NCI-H146 (cell line): ENCODE measurements at places on chromosomes 5 and 9.

- DNase-seq: no peak
These were observed 47.3 kb downstream of the MTRR start for GRCh38 chr5:7916171-7916804.

DNA sequence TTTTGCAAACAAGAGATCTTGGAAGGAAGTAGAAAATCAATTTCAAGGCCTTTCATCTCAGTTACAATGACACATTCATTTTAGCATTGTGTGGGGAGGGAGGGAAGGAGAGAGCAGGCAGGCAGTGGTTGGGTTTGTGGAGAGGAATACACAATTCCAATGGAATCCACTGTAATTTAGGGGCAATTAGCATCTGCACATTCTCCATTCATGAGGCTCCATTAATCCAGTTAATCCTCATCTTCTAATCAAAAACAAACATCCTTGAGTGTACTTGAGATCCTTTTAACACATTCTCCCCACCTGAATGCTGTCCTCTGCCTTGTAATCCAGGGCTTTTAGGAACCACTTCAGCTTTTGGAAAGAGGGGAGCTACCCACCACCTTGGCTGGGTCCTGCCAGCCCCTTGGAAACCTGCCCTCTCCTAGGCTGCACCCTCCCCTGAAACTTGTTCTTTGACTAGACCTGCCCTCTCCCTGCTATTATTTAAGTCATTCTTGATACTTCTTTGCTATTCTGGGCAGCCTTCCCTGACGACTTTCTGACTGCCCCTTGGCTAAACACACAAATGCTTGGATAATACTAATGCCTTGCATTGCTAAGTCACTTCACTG, 271.2 kb downstream of the SLIT3 start:
- DNase-seq: no peak

DNA sequence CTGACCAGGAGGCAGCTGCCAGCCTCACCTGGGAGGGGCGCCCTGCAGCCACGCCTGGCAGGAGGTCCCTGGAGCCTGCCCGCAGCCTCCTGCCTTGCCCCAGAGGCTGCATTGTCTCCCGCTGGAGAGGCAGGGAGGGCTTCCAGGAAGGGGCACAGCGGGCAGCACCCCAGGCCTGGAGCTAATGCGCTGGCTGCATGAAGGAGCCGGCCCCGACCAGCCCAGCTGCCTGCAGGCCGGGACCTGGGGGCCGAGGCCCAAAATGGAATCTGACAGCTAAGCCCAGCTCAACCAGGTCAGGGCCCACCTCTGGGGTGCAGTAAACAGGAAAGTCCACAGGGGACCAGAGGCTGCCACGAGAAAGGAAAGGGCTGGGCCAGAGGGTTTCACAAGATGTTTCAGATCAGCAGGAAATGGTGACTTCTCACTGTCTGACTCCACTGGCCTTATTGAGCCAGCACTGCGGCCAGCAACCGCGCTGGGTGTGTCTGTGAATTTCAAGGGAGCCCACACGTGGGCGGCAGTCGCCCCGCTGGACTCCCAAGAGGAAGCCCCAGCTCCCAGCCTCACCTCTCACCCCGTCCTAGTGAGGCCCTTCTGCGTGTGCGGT, 18.6 kb upstream of the NOTCH1 start:
- no peak for DNase-seq

GRCh38 chr5:10377081-10377480, 23.6 kb downstream of the MARCHF6 start:
- no peak for DNase-seq

- DNase-seq: no peak
These were observed 95.0 kb downstream of the CFAP90 start for GRCh38 chr5:7755958-7756357.

- DNase-seq: no peak
These were observed 35.3 kb upstream of the SMARCA2 start for GRCh38 chr9:1979741-1980367.

DNA sequence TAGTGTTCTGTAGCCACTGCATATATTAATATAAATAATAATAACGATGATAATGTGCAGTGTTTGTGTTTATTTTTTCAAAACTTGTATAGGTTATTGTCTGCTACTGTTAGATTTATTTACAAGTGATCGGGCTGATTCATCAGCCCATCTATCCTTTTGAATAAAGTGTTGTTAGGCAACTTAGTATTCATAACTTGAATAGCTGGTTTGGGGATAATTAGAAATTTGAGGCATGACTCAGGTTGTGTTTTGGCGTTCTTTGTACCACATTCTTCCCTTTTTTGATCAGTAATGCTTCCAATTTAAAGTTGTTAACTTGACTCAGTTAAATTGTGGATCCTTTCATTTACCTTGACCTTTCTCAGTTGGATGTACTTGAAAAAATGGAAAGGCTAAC, 69.7 kb downstream of the FOCAD start:
- no peak for DNase-seq

DNA sequence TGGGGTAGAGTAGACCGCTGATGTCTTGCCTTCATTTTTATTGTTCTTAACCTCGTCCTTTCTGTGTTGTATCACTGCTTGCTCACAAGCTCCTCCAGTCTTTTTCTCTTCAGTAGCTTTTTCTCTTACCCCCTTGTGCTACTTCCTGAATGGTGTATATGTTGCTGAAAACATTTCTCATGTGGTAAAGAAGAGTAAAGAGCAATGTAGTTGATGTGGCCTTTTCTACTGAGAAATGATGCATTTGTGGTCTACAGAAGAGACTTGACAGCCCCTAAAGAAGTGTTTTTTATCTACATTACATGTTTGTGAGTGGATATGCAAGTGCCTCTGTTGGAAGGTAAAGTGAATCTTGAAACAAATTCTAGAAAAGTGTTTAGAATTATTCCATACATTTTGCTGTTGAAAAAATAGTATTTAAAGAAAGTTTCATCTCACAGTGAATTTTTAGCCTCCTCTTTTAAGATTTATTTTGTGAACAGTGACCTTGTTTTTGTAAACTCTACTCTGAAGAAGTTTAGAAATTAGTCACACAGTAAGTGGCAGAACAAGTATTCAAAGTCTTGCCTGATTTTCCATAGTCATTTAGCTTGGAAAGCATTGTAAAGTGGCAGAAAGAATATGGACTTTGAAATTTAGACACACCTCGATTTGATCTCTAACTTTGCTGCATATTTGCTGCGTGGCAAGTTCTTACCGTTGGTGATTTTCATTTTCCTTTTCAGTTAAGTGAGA, 17.4 kb downstream of the CDC42SE2 start:
- DNase-seq: no peak

- no peak for DNase-seq
These were observed 33.5 kb downstream of the ELOVL7 start for GRCh38 chr5:60810438-60811085.

DNA sequence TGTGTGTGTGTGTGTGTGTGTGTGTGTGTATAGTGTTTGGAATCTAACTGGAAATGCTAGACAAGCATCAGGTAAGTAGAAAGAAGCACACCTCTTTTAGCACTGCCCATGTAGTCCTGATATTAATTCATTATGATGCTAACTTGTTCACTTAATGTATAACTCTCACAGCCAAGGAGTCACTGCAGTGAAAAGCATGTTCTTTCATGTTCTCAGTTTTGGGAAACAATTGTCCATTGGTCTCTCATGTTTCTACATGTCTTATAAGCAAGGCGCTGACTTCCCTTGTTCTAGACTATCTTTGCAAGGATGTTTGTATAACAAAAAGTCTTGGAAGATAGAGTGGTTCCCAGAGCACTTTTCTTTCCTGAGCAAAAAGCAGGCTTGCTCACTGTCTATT, 148.8 kb upstream of the TNPO1 start:
- DNase-seq: no peak

- DNase-seq: no peak
These were observed 107.6 kb downstream of the APBA1 start for GRCh38 chr9:69564557-69564956.

- no peak for DNase-seq
These were observed 24.4 kb upstream of the CLK4 start for GRCh38 chr5:178651046-178651810.

DNA sequence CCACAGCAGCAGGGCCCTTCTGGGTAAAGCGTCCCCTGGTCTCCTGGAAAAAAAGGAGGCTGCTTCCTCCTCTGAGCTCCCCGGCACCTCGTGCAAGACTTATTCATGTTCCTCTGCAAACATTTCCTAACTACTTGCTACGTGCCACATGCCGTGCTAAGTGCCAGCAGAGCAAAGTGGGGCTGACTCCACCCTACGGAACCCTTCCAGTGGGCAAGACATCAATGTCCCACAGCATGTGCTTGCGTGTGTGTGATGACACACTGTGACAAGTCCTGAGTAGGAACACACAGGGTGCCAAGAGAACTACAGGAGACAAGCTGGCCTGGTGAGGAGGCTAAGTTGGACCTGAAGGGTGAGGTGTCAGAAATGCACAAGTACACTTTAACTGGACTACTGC, 57.4 kb downstream of the SEMA4D start:
- DNase-seq: no peak

- no peak for DNase-seq
These were observed 18.5 kb downstream of the ATOX1 start for GRCh38 chr5:151739939-151740335.

DNA sequence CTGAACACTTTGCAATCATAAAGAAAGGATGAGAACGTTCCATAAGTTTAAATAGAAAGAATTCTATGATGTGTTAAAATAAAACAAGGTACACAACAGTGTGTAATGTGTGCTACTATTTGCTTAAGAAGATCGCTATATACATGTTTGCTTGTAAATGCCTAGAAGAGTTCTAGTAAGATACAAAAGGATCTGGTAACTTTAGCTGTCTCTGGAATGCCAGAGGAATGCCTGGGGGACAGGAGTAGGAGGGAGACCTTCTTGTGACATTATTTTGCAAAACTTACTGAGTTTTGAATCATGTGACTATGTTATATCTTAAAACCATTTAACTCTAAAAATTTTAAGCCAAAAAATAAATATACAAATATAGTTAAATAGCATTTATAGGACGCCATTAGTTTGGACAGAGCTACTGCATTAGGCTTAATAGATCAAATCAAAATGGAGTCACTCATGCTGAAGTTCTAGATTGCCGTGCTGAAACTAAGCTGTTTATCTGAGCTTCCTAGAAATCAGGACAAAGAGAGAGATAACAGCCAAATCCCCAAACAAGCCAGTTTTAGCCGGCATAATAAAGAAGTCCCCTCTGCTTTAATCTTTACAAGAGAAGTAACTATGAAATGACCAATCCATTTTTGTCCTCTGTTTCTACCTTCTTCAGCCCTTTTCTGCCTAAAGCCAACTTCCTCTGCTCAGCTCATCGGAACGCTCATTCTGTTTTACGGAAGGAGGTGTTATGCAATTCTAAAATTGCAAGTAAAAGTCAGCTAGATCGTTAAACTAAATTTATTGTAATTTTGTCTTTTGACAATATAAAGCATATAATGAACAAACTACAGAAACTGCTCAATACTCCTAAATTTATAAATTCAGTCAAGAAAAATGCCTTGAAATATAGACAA, 44.8 kb downstream of the LIX1 start:
- no peak for DNase-seq

- DNase-seq: no peak
These were observed 476.8 kb downstream of the LRRC70 start for GRCh38 chr5:63055421-63055820.

DNA sequence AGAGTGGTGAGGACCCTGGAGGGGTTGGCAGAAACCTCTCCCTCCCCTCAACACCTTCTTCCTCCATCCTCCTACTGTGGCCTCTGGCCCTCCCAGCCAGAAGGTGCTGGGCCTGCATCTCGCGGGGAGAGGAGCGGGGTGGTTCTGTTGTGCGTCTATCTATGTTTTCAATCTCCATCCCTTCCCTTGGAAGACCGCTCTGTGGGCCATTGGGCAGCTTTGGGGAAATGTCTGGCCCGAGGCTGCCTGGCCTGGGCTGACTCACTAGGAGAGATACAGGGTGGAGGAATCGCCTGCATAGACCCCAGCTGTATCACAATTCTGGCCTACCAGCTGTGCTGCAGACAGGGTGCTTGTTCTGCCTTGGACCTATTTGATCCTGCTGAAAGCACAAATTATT, 48.4 kb upstream of the DAB2IP start:
- DNase-seq: no peak

DNA sequence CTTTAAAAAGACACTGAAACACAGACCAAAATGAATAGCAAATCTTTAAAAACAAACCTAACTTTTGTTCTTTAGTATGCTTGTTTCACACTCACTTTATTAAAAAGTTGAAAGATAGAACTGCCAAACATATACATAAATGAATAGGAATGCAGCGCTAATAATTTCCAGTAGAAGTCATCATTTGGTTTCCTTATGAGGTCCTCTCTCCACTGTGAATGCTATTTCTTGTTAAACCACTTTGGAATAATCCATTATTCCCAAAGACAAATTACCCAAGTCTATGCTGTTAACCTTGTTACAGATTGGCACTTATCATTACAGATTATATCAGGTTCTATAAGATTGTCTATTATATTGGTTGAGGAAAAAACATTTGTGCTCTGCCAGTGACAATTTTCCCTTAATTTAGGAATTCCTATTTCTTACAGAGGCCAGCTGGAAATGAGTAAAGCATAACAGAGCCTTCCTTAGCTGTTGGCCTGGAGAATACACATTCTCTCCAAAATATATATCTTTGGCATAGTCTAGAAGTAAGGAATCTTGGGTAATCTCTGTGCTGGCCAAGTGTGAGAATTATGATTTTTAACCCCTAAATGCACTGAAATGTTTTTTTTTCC, 29.3 kb upstream of the MINAR2 start:
- no peak for DNase-seq

DNA sequence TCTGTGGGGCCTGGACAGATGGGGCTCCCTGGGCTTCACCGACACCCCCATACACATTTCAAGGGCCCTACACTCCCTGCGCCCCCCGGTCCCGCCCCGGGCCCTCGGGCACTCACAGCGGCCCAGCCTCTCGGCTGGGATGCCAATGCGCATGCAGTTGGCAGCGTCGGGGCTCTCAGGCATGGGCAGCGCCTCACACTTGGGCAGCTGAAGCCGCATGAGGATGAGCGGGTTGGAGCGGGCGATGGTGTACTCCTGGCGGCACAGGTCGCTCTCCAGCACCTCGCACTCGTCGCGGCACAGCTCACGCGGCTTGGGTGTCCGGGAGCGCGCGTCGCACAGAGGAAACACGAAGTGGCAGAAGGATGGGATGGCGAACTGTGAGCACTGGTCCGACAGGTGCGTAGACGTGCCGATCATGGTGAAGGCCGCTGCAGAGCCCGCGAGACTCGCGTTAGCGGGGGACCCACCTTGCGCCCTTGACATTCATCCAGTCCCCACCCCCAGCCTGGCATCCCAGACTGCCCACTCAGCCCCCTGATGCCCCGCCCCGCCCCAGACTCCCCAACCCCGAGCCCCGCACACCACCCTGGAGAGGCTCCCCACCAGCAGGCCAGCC, 216.9 kb downstream of the ROR2 start:
- DNase-seq: no peak

DNA sequence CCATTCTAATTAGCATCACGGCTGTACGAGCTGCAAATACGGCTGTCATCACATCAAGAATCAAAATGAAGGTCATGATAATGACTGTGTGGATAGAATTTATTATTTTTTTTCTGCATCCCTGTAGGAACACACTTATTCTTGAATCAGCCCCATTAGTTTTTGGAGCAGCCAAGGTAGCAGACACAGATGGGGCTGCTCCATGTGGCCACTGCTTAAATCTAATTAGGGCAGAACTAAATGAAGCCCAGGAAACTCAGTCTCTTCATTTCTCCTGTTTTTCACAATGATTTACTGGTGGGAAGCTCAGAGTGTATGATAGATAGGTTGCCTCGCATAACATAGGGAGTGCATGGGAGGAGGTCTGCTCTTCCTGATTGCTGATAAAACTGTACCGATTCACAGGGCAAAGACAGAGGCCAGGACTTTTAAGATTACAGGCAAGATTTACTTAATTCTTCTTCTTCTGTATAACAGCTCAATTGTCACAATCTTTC, 275.5 kb downstream of the GLIS3 start:
- DNase-seq: no peak

GRCh38 chr9:131290036-131290766, 678 bp downstream of the PLPP7 start:
- no peak for DNase-seq
